ENCODE measurements at places on chromosomes 2 and 18. TPM values are rescaled to one million over a fixed set of nuclear protein-coding genes. Genes with fewer than 3 reads are reported as not detected.

Gene TTLL4
- total RNA-seq: 106 TPM

- no peaks in the 10 kb centered on the region for H3K36me3 ChIP-seq
- H3K4me1 ChIP-seq: no peaks in the 10 kb centered on the region
- no peak overlapping the region for H3K27ac ChIP-seq
- no peak for DNase-seq
- H3K4me3 ChIP-seq: no peak overlapping the region
Measured at GRCh38 chr2:62446491-62446890, 59.5 kb downstream of the TMEM17 start.

DNA sequence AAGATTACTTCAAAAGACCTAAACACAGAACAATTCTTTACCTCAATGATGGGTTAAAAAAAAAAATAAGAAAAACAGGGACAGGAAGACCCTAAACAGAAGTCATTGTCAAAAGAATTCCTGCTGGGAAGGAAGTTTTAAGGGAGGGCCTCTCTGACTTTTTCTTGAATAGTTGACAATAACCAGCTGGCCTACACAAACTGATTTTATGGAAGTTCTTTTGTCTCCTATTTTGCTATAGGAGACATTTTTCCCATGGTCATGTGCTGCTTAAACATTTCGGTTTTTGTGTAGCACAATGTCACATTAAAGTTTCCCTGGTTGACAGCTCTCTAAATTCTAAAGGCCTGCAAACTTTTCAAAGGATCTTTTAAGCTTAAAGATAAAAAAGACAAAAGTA is 55.3 kb downstream of the RFTN2 start:
- H3K4me3 ChIP-seq: no peak overlapping the region
- no peaks in the 10 kb centered on the region for H3K36me3 ChIP-seq
- no peaks in the 10 kb centered on the region for H3K27me3 ChIP-seq
- DNase-seq: no peak

- H3K27ac ChIP-seq: no peak overlapping the region
- no peaks in the 10 kb centered on the region for H3K4me1 ChIP-seq
- no peaks in the 10 kb centered on the region for H3K36me3 ChIP-seq
- no peak for DNase-seq
- no peak overlapping the region for H3K4me3 ChIP-seq
- no peaks in the 10 kb centered on the region for H3K27me3 ChIP-seq
Measured at GRCh38 chr2:17317439-17317976, 200.7 kb downstream of the RAD51AP2 start.

- no peak for DNase-seq
- peaks cover 10% of the 10 kb centered on the region for H3K4me1 ChIP-seq
- H3K4me3 ChIP-seq: no peak overlapping the region
- no peaks in the 10 kb centered on the region for H3K36me3 ChIP-seq
- H3K27ac ChIP-seq: no peak overlapping the region
Measured at GRCh38 chr18:28086670-28087552, 90.0 kb downstream of the CDH2 start.

GRCh38 chr18:36451454-36452251 is 154.1 kb downstream of the FHOD3 start:
- no peaks in the 10 kb centered on the region for H3K36me3 ChIP-seq
- H3K4me3 ChIP-seq: no peak overlapping the region
- H3K27ac ChIP-seq: no peak overlapping the region
- H3K4me1 ChIP-seq: peaks cover 16% of the 10 kb centered on the region
- H3K27me3 ChIP-seq: no peaks in the 10 kb centered on the region

DNA sequence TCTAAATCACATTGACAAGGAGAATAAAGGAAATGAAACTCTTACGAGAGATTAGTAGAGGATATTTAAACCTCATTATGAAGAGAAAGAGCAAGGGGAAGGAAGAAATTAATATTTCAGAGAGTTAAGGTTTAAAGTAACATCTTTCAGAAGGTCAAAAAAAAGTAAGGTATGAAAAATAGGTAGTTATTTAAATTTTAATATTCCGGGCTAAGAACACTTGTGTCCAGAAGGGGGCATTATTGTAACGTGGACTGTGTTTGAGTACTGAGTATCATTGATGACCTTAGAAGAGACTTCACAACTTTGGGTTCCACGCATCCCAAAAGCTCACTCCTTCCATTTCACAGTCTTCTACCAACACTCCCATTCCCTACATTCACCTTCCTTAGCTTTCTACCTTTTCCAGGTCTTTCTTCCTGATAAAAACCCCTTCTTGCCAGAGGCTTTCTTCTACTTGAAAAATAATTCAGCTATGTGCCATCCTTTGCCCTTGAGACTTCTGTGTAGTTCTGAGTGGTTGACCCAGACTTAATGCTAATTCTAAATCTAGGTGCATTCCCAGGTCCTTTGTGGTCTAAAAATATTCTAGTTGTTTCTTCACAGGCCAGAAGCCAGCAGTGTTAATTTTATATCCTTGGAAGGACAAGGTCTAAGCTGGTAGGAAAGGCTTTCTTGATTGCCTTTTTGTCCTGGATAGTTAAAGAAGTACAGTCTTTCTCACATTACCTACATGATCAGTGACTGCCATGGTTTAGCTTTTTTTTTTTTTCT is 16.5 kb downstream of the DYNC1I2 start:
- H3K36me3 ChIP-seq: no peaks in the 10 kb centered on the region
- H3K27ac ChIP-seq: no peak overlapping the region
- no peak for DNase-seq
- H3K27me3 ChIP-seq: no peaks in the 10 kb centered on the region

DNA sequence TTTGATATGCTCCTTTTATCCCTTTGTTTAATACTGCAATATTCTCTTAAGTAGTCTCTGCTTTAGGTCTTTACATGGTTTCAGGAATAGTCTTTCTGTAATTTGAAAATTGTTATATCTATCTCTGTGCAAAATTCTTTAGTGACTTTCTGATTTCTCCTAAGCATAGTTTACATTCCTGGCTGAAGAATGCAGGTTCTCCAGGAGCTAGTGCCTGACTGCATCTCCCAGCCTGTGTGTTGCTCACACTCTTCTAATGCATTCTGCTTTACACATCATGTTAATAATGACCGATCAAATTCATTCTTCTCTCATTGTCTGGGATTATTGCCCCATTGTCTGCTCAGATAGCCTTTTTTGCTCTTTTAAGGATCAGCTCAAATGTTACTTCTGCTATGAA is 1349.2 kb downstream of the DSC3 start:
- H3K4me3 ChIP-seq: no peak overlapping the region
- DNase-seq: no peak
- H3K36me3 ChIP-seq: no peaks in the 10 kb centered on the region
- no peak overlapping the region for H3K27ac ChIP-seq
- H3K27me3 ChIP-seq: no peaks in the 10 kb centered on the region
- H3K4me1 ChIP-seq: no peaks in the 10 kb centered on the region

DNA sequence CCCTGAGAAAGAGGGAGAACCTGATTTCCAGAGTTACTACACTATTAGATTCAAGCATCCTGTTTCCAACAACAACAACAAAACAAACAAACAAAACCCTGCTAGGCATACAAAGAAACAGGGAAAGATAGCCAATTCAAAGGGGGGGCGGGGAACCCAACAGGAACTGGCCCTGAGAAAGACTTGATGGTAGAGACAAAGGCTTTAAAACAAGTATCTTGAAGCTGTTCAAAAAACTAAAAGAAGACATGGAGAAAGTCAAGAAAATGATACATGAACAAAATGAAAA is 147.1 kb downstream of the THADA start:
- H3K36me3 ChIP-seq: no peaks in the 10 kb centered on the region
- H3K27ac ChIP-seq: peak overlapping the region; percentile 70
- H3K4me3 ChIP-seq: no peak overlapping the region
- no peaks in the 10 kb centered on the region for H3K27me3 ChIP-seq

DNA sequence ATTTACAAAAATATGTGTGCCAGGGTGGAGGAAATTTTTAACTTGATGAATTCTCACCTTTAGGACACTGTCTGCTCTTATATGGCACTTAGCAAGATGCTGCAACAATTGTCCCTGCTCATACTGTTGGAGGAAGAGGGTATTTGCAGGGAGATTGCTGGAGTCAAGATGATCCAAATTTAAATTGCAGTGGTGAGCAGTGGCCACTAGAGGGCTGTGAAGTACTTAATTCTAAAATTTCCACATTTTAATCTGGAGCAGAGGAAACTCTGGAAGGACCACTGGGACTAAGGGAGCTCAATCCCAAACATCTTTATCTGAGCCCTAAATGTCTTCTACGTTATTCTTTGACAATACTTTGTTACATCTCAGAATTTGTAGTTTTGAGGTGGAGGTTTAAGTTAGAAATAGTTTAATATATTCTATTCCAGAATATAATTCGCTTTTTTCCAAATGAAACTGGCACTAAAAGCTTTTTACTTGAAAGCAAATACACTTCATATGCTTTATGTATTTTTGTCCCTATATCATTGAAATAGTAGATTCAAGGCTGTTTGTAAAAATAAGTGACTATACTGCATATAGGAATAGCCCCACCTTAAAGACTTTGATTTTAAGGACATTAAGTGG is 33.0 kb upstream of the PTH2R start:
- no peaks in the 10 kb centered on the region for H3K27me3 ChIP-seq
- no peaks in the 10 kb centered on the region for H3K4me1 ChIP-seq
- no peaks in the 10 kb centered on the region for H3K36me3 ChIP-seq
- H3K27ac ChIP-seq: no peak overlapping the region
- DNase-seq: no peak

Gene SIX2
- 1.0 TPM for total RNA-seq

Gene SERPINB3
- total RNA-seq: 0.17 TPM

Gene ESPNL
- total RNA-seq: 1.3 TPM

Gene SERPINE2
- 76.0 TPM for total RNA-seq

Gene COL6A3
- total RNA-seq: 3.4 TPM

Gene VWA3B
- total RNA-seq: not detected

GRCh38 chr2:230016844-230017243 is 51.9 kb downstream of the SLC16A14 start:
- DNase-seq: no peak
- H3K4me1 ChIP-seq: no peaks in the 10 kb centered on the region
- H3K27ac ChIP-seq: no peak overlapping the region
- H3K4me3 ChIP-seq: no peak overlapping the region

DNA sequence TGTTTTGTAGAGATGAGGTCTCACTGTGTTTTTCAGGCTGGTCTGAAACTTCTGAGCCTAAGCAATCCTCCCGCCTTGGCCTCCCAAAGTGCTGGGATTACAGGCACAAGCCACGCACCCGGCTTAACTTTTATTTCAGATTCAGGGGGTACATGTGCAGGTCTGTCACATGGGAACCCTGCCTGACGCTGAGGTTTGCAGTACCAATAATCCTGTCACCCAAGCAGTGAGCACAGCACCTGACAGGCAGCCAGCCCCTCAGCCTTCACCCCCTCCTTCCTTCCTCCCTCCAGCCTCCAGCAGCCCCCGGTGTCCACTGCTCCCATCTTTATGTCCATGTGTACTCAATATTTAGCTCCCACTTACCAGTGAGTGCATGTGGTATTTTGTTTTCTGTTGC is 46.0 kb upstream of the RPL31 start:
- H3K4me3 ChIP-seq: no peak overlapping the region
- no peak for DNase-seq
- no peaks in the 10 kb centered on the region for H3K4me1 ChIP-seq
- H3K27me3 ChIP-seq: no peaks in the 10 kb centered on the region
- no peaks in the 10 kb centered on the region for H3K36me3 ChIP-seq
- H3K27ac ChIP-seq: no peak overlapping the region

GRCh38 chr2:172970660-172971059 is 105.0 kb upstream of the MAP3K20 start:
- H3K36me3 ChIP-seq: no peaks in the 10 kb centered on the region
- no peak for DNase-seq
- H3K27ac ChIP-seq: no peak overlapping the region
- H3K4me3 ChIP-seq: no peak overlapping the region

GRCh38 chr2:119229716-119230115 is 6.1 kb downstream of the STEAP3 start:
- H3K4me1 ChIP-seq: peaks cover 26% of the 10 kb centered on the region
- no peaks in the 10 kb centered on the region for H3K27me3 ChIP-seq
- no peak for DNase-seq
- no peak overlapping the region for H3K27ac ChIP-seq

Gene OLA1
- 158 TPM for total RNA-seq

Gene IL1R2
- total RNA-seq: not detected

Gene CAPN14
- total RNA-seq: 0.08 TPM

Gene HOXD10
- total RNA-seq: not detected

DNA sequence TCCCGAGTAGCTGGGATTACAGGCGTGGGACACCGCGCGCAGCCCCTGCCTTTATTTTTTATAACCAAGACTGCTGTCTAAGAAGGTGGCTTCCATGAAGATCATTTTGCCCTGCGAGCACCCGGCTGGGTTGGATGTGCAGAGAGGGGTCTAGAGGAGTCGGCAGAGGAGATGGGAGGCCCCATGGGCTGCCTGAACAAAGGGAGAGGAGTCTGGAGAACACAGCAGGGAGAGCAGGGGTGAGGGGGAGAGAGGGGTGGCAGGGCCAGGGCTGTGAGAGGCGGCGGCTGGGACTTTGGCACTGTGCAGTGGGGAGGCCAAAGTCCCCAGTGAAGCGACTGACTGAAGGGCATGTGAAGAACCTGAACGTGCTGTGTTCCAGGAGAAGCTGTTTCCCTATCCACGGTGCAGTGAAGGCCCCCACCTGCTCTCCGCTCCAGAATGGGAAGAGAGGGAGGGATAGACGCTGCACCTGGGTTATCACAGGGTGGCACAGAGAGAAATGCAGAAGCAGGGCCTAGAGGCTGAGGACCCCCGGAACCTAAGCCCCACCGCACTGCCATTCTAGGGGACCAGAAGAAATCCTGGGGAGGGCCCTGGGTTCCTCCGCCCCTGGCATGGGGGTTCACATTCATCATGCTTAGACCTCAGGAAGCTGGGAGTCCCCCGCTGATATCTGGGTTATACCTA is 24.8 kb upstream of the FOSL2 start:
- H3K36me3 ChIP-seq: no peaks in the 10 kb centered on the region
- H3K4me3 ChIP-seq: no peak overlapping the region
- DNase-seq: no peak

Gene SPHKAP
- total RNA-seq: not detected

DNA sequence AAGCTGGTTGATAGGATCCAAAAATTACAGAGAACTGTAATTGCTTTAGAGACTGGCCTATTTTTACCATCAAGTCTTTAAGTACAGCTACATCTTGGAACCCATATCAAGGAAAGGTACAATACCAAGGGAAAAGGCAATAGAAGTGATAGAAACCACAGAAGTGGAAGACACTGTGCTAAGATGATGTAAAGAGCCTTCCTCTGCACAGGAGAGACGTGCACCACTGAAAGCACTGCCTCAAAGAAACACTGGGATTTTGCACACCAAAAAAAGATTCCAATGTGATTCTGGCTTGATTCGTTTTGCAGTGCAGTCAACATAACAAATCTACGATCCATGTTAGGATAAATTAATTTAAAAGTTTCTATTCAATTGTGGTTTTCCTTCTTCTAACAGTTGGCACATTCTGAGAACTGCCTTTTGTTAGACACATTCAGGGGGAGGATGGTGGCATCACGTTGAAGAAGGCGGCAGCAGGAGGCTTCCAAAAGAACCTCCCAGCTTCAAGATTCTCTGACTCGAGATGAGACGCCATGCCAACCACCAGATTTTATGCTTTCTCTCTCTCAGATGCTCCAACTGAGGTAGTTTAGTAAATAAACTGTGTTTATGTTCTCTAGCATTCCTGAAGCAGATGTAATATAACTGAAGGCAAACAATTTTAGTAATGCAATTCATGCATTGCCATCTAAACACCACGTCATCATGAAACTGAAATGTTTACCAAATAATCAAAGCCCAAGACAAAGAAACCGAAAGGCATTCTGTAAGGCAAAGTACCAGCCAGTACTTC is 102.9 kb downstream of the BCL2 start:
- H3K27me3 ChIP-seq: no peaks in the 10 kb centered on the region
- H3K27ac ChIP-seq: no peak overlapping the region
- H3K36me3 ChIP-seq: no peaks in the 10 kb centered on the region
- H3K4me1 ChIP-seq: no peaks in the 10 kb centered on the region
- H3K4me3 ChIP-seq: no peak overlapping the region
- no peak for DNase-seq
